IMR-90 (cell line): ENCODE measurements at places on chromosomes 1 and 21.
A peak's percentile ranks its signal among the peaks of the same experiment; 100 is the strongest.

DNA sequence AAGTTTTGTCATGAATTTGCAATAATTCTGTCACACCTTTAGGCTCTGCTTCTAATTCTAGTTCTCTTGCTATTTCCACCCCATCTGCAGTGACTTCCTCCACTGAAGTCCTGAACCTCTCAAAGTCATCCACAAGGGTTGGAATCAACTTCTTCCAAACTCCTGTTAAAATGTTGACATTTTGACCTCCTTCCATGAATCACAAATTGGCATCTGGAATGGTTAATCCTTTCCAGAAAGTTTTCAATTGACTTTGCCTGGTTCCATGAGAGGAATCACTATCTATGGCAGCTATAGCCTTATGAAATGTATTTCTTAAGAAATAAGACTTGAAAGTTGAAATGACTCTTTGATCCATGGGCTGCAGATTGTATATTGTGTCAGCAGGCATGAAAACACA is 19.7 kb upstream of the SFT2D2 start:
- no peak for DNase-seq

- no peak for DNase-seq
Measured at GRCh38 chr1:205032508-205032907, 10.5 kb upstream of the CNTN2 start.

GRCh38 chr1:204802401-204803175 is 68.1 kb upstream of the NFASC start:
- no peak for DNase-seq

- no peak for DNase-seq
Measured at GRCh38 chr1:29417971-29418370, 181.6 kb downstream of the PTPRU start.

GRCh38 chr1:158121604-158122254 is 59.0 kb upstream of the CD1D start:
- peak; percentile 46 for DNase-seq
